ENCODE measurements at places on chromosomes 12 and 14. TPM values are rescaled to one million over a fixed set of nuclear protein-coding genes. Genes with fewer than 3 reads are reported as not detected.

The GZMH gene
- 1.2 TPM for total RNA-seq

The PLBD1 gene
- 30.5 TPM for total RNA-seq

The KRT75 gene
- not detected for total RNA-seq

The CARMIL3 gene
- total RNA-seq = 2.4 TPM

Data from lung (tissue), 17 donors.